Stimulated activated CD8-positive, alpha-beta memory T cell treated with anti-CD3 and anti-CD28 coated beads, Interleukin-15, amount 100 ng/mL, for 1 hour (primary cell): ENCODE measurements at places on chromosomes 3 and 15.

- no peak for DNase-seq
Observed at GRCh38 chr3:104549099-104549714, 817.5 kb upstream of the ALCAM start.

DNA sequence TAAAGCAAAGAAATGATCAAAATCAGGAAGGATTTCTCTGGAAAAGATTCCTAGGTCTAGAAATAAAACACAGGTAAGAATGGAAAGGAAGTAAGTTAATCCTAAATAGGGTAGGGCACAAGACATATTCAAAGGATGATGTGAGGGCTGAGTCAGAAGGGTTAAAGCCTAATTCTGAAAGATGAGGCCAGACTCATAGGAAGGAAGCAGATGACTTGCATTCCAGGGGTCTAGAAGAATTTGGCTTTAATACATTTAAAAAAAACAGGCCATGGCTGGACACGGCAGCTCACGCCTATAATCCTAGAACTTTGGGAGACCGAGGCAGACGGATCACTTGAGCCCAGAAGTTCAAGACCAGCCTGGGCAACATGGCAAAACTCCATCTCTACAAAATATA lies 3.2 kb downstream of the SSR3 start:
- DNase-seq = no peak

GRCh38 chr15:93981706-93982105 lies 249.7 kb upstream of the MCTP2 start:
- DNase-seq = no peak

- DNase-seq = no peak
Observed at GRCh38 chr15:98699591-98700424, 51.5 kb downstream of the IGF1R start.

DNA sequence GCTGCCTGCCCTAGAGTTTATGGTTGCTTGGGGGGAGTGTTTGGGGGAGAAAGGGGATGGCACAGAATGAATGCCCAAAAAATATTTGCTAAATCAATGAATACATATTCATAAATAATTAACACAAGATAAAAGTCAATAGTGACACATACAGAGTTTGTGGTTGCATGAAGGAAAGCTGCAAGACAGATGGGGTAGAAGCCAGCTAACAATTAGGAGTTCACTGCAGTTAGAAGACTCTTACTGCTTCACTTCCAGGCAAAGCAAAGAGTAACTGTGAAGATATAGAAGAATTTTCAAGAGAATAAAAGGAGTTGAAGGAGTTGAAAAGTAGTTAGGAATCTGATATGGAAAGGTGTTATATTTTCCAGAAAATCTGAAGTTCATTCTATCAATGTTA lies 72.4 kb downstream of the ZNF280D start:
- DNase-seq = no peak

GRCh38 chr15:63611177-63611576 lies 14.0 kb downstream of the FBXL22 start:
- DNase-seq = no peak

DNA sequence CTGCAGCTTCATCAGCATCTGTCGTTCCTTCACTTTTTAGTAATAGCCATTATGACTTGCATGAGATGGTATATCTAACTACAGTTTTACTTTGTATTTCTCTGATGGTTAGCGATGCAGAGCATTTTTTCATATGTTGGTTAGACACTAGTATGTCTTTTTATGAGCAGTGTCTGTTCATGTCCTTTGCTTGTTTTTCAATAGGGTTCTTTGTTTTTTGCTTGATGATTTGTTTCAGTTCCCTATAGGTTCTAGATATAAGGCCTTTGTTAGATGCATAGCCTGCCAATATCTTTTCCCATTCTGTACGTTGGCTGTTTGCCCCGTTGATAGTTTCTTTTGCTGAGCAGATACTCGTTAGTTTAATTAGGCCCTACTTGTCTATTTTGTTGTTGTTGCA lies 487.2 kb upstream of the BCHE start:
- DNase-seq = no peak

- no peak for DNase-seq
Observed at GRCh38 chr3:76715426-76715825, 324.5 kb upstream of the ROBO2 start.

GRCh38 chr3:122081543-122082247 lies 26.5 kb downstream of the CD86 start:
- no peak for DNase-seq

- no peak for DNase-seq
Observed at GRCh38 chr3:104588442-104588841, 778.3 kb upstream of the ALCAM start.

DNA sequence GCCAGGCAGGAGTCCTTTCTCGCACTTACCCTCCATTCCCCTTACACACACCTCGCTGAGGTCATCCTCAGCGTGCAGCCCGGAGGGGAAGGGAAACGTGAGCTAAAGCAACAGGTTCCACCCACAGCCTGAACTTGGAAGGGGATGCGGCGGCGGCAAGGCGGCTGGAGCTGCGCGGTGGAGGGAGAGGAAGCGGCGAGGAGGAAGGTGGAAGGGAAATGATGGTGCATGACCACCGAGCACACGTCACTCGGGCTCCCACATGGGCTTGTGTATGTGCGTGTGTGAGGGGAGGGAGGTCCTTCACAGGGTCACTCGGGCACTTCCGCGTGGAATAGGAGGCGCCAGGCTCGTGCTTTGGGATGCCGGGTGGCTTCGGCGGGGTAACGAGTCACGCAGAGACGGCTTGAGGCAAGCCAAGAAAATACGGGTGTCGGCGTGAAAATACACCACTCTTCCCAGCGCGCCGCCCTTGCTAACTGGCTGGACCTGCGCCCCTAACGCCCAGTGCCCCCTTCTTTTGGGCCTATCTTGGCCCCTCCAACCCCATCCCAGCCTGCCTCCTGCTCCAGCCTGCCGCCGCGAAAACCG lies 225.5 kb upstream of the IL12A start:
- DNase-seq = no peak

- no peak for DNase-seq
Observed at GRCh38 chr3:197218210-197218609, 80.2 kb downstream of the DLG1 start.

DNA sequence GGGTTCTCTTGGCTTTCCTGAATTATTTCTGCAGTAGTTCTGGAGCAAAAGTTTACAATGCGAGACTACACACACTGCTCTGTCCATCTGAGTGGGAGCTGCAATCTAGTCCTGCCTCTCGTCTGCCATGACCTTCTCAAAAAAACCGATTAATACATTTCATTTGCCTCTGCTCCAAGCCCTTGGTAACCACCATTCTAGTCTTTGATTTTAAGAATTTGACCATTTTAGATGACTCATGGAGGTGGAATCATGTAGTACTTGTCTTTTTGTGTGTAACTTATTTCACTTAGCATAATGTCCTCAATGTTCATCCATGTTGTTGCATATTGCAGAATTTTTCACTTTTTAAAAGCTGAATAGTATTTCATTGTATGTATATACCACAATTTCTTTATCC lies 356.9 kb downstream of the SV2B start:
- DNase-seq = no peak

GRCh38 chr15:94930960-94931359 lies 699.6 kb downstream of the MCTP2 start:
- DNase-seq = no peak

GRCh38 chr15:29601811-29602210 lies 220.5 kb downstream of the TJP1 start:
- DNase-seq = no peak

- DNase-seq = no peak
Observed at GRCh38 chr15:87129916-87130315, 1050.2 kb downstream of the AGBL1 start.

DNA sequence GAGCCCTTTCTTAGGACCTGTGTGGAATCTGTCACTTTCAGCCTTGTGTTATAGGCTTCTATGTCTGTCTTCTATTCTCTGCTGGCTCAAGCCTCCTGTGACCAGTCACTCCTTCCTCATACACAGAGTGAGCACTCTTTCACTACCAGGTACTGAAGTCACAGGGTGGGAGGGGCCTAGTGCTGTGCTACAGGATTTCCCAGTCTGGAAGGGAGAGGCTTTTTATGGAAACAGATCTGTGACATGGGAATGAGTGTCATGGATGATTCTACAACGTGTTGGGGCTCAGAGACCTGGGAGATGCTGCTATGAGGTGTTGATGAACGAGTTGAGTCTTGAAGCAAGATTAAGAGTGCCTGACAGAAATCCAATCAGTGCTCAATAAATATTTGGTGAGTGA lies 100.5 kb downstream of the PDCD6IP start:
- DNase-seq = no peak

GRCh38 chr3:136612512-136612911 lies 139.7 kb downstream of the STAG1 start:
- DNase-seq = no peak

- DNase-seq = no peak
Observed at GRCh38 chr3:195692781-195693427, 27.9 kb upstream of the MUC20 start.

GRCh38 chr3:193711964-193712598 lies 119.1 kb downstream of the OPA1 start:
- no peak for DNase-seq

DNA sequence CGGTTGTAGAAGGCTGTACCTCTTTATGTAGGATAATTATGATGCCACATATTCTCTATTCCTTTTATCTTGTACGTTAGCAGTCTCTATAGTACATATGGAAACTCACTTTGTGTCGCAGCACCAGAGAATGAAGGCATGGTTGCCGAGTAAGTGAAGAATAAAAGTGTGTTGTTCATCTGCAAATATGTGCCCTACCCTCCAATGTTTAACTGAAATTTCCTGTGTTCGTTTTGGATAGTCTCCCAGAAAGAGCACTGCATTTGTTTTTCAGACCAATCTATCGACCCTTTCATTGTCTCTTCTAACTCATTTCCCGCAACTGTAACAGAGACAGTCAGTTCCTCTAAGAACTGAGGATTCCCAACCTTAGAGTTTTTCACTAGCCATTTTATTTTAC lies 592.8 kb downstream of the TUSC7 start:
- no peak for DNase-seq
